Smooth muscle cell of the pulmonary artery (primary cell): ENCODE measurements at places on chromosomes 12 and 14. TPM values are rescaled to one million over a fixed set of nuclear protein-coding genes. Genes with fewer than 3 reads are reported as not detected.

Gene VASH1
- 7.7 and 10.4 TPM in 2 replicates for total RNA-seq

Gene RASAL1
- not detected in 2 replicates for total RNA-seq

Gene CLMN
- total RNA-seq: 1.4 and 1.6 TPM in 2 replicates

Gene TBX5
- total RNA-seq: 1.9 and 2.0 TPM in 2 replicates

Gene P2RX2
- total RNA-seq: not detected in 2 replicates

Gene SLC8B1
- total RNA-seq: 16.2 and 18.4 TPM in 2 replicates

Gene ASCL1
- total RNA-seq: not detected in 2 replicates

Gene FRS2
- total RNA-seq: 43.1 and 52.5 TPM in 2 replicates

Gene SERPINA10
- total RNA-seq: not detected in 2 replicates

Gene CLEC9A
- not detected in 2 replicates for total RNA-seq

Gene NAB2
- 47.2 and 51.8 TPM in 2 replicates for total RNA-seq

Gene STRN3
- total RNA-seq: 48.4 and 55.8 TPM in 2 replicates

Gene PRKD1
- 15.4 and 40.5 TPM in 2 replicates for total RNA-seq

Gene HIF1A
- total RNA-seq: 421 and 464 TPM in 2 replicates

Gene ALX1
- total RNA-seq: not detected in 2 replicates

Gene SERPINA3
- 9.7 and 37.5 TPM in 2 replicates for total RNA-seq

Gene GRIP1
- total RNA-seq: 0.26 and 0.33 TPM in 2 replicates

Gene PRB4
- not detected in 2 replicates for total RNA-seq

Gene PLEKHD1
- under 0.01 and 0.07 TPM in 2 replicates for total RNA-seq

Gene HOXC13
- not detected in 2 replicates for total RNA-seq
